Stimulated activated CD4-positive, alpha-beta T cell treated with anti-CD3 and anti-CD28 coated beads, Interleukin-4, amount 100 ng/mL, for 1 hour (primary cell): ENCODE measurements at places on chromosomes 4 and X.

DNA sequence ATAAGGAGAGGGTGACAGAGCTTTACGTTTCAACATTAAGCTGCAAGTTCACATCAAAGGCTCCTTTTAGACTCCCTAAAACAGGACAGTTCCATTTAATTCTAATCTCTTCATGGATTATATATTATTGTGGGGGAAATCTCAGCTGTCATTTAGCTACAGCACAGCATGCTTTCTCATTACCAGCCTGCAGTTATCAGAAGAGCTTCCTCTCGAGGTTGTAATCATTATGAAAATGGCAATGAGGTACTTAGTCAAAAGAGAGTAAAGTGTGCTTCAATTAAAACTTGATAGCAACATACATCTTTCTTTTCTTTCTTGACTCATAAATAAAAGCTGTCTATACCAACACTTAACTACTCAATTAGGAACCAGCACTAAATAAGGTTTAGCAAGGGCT lies 896.8 kb downstream of the ADGRL3 start:
- no peak for DNase-seq

GRCh38 chr4:71453531-71453930 lies 114.7 kb downstream of the SLC4A4 start:
- DNase-seq: no peak

- no peak for DNase-seq
These were observed 66.8 kb downstream of the HHIP start for GRCh38 chr4:144712775-144713174.

DNA sequence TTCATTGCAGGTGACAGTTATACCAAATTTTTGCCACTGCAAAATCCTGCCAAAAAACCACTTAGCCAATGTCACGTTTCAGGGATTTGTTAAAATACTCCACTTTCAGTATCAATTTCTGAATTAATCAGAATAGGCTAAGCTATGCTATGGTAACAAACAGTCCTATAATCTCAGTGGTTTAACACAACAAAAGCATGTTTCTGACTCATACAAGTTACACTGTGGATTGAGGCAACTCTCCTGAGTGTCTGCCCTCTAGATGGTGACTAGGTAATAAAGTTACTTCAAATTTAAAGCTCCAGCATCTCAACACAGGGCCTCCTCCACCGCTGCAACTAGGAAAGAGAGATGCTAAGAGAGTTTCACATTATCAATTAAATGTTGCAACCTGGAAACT lies 23.0 kb upstream of the RADX start:
- DNase-seq: no peak

GRCh38 chr4:78720994-78721677 lies 55.0 kb upstream of the BMP2K start:
- no peak for DNase-seq

DNA sequence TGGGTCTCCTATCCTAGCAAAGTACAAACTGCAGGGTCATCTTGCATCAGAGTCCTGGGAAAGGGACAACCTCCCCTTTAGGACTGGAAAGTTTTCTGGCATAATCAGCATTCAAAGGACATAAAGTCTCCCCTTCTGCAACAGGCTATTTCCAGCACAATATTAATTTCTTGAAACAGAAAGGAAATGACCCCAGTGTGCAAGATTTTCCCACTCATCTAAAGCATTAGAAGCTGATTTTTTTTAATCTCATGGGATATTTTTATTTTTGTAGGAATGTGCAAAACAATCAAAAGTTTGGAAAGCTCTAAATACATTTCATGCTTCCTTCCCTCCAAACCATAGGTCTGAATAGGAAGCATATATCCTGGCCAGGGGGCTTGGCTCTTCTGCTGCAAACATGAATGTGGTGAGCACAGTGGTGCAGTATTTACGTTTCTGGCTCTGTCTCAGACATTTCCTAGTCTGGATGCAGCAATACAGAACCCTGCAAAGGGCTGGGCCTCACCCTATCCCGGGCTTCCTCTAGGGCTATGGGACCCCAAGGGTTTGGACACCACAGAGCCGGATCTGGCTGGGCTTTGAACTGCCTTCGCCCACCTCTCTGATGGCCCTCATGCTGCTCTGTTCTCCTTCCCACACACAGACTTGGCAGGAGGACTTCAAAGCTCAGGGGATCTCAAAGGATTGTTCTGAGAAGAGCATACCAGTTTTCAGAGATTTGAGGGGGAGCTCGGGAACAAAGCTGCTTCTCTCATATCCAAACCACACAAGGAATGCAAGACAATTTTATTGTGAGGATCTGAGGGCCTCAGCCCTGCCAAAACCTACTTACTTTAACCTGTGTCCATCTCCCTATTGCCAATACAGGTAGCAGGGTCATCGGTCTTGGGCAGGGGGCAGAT lies 64.9 kb downstream of the POLR2B start:
- no peak for DNase-seq

- DNase-seq: no peak
These were observed 226.6 kb downstream of the NSUN7 start for GRCh38 chr4:40976343-40976742.

DNA sequence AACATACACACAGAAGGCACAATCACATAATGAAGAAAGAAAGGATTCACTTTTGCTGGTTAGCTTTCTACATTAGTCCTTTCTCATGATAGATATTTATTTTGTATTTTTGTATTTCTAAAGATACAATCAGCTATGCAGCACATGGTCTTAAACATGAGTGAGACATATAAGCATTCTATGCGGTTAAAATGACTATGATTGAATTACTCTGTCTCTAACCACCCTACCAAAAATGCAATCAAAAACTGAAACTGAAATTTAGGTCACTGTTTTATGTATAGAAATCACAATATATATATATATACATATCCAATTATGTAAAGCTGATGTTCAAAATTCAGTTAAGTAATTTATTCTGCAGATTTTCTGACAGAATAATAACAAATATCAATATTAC lies 21.9 kb downstream of the CXXC4 start:
- no peak for DNase-seq

DNA sequence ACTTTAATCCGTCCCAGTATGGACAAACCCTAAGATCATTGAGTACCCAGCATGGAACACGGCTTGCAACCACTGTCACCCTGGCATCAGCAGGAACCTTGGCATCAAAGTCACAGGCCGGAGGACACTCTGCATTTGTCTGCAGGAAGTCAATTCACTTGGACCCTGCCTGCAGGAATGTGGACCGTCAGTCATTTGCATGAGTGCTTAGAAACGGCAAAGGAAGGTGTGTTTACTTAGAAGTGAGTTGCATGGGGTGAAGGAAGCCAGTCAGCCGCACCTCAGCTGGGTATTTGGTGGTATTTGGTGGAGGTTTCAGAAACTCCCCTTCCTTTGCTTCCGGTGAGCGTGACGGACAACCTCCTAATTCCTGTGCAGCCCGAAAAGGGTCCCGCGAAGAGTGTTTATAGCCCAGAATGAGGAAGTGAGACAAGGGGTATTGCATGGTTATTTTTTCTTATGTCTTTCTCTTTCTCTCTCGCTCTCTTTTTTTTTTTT lies 15.5 kb downstream of the P2RY8 start:
- peak; percentile 41 for DNase-seq

- DNase-seq: no peak
These were observed 1.3 kb downstream of the MSX1 start for GRCh38 chr4:4860600-4861389.

- DNase-seq: no peak
These were observed 68.4 kb upstream of the SCOC start for GRCh38 chr4:140305053-140305452.

DNA sequence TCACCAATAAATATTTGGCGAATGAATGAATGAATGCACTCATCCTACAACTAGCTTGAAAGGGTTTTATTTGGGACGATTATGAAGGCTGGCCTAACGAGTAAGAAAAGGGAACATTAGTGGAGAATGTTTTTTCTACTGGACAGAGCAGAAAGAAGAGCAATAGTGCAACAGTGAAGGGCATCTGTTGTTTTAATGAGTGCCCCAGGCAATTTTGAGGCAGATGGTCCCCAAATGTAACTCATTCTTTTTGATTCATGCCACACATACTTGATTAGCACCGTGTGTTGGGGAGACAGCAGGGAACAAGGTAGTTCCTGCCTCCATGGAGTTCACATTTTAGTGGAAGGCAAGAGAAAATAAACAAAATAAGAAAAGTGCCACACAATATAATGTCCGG lies 22.7 kb upstream of the INTS6L start:
- DNase-seq: no peak

DNA sequence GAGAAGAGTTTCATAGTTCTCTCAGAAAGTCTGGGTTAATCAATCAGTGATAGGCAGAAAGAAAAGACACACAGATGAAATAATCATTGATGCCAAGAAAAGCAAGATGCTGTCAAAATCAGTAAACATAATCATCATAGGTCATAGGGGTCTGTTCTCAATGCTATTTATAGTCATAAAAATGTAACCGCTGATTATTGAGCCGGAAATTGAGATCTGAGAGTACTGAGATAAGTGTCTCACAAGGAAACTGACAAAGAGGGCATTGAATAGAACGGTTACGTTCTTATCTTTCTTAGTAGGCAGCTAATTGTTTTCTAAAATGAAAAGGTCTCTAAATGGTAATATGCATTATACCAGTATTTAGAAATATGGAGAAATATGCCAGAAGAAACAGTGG lies 1686.1 kb upstream of the AGA start:
- DNase-seq: no peak

GRCh38 chr4:28225689-28226353 lies 1365.2 kb downstream of the STIM2 start:
- no peak for DNase-seq

DNA sequence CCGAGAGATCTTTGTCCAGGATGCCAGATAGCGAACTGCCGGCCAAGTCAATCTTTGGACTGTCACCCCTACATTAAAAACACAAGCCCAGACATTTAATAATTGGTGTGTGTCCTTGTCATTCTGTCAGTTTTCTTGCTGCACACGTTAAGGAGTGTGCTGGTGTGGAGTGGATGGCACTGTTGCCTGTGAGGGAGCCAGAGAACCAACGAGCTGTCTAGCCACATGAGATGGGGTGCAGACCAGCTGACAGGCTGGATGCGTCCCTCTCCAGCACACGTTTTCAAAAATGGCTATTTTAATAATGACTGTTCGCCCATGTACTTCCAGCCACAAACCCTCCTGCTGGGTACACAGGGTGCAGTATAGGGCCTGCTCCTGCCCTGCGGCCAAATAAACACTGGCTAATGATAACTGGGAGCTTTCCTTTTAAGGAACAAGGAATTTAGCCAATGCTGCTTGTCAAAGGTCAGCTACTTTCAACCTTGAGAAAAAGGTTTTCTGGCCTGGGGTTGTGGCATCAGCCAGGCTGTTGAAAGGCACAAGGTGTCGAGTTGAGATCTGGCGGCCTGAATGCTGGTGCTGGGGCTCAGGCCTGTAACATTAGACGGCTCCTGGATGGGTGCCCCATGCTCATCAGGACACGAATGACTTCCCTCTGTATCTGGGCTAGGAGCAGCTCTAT lies 54.0 kb upstream of the MAP3K15 start:
- no peak for DNase-seq

DNA sequence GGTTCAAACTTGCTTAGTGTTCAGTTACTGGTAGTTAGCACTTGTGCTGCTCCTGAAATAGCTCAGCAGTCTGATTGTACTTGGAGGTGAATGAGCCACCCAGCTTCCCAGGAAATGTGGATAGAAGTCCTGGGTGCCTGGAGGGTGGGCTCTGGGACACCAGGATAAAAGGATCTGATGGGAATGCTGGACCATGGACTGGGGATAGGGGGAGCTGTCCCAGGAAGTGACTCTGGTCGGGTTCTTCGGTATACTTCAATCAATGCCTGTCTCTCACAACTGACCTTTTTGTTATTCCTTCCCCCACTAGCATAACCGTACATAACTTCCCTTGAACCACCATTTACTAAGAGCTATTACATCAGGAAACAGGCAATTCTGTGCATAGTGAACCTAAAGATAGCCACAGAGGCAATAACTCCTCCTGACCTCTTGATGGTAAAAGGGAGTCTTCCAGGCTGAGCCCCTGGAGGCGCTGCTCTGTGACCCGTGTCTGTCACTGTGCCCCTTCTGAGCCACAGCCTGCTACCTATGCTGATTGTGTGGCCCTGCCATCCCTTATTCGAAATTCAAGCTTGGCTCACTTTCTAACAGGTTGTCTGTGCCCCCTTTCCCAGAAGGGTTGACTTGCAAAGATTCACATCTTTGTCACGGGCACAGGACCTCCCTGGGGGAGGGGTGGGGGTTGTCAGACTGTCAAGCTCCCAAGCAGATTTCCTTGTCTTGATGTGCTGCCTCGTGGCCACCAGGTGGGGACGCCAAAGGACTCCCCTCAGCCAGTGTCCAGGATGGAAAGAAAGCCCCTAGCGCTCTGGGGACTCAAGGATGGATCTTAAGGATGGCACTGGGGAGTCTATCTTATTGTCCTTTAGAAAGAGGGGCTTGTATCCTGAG lies 24.5 kb upstream of the WDR1 start:
- no peak for DNase-seq

- no peak for DNase-seq
These were observed 26.4 kb upstream of the FGFBP2 start for GRCh38 chr4:15989424-15989823.

DNA sequence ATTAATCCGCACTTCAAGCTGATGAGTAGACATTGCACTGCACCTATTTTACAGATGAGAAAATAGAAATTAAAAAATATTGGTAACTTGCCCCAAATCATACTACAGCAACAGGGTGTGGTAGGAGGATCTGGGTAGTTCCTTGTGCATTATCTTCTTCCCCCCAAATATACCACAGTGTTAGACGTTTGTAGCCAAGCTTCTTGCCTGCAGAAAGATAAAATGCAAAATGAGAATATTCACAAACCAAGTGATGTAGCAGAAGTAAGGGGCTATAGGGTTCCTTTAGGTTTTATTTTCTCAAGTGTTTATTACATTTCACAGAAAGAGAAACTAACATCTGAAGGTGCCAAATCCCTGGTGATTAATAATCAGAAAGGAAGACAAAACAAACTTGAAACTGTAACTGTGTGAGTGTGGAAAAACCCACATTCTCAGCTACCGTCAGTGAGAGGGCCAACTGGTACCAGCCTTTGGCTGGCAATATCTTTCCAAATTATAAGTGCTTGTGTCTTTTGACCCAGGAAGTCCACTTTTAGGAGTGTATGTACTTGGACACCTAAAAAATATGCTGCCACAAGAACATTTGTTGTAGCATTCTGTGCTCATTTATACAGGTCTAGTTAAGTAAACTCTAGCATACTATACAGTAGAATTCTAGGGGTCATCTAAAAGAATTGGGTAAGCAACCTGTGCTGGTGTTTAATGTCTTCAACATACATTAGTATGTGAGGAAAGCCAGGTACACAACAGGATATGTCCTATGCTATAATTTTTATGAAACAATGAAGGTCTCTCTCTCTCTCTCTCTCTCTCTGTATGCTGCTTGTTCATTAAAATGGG lies 6.7 kb upstream of the CD38 start:
- no peak for DNase-seq

DNA sequence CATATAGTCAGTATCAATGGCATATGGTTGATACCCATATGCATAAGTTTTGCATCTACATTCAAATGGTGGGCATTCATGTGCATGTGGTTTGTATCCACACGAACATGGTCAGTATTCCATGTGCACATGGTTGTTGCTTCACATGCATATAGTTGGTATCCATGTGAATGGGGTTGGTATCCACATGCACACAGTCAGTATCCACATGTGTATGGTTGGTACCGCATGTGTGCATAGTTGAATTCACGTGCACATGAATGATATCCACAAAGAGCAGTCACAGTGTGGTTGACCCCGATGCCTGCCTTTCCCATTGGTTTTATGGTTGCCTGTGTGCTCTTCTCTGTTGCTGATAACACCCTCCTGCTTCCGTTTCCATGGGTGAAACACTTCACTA lies 427.9 kb downstream of the STIM2 start:
- DNase-seq: no peak

- no peak for DNase-seq
These were observed 4.1 kb downstream of the FOXO4 start for GRCh38 chrX:71099736-71100135.
